ENCODE measurements at places on chromosomes 7 and 10. TPM values are rescaled to one million over a fixed set of nuclear protein-coding genes. Genes with fewer than 3 reads are reported as not detected.

GRCh38 chr7:87344446-87344845 lies 1.0 kb upstream of the CROT start:
- DNase-seq, result peak; percentile 15

GRCh38 chr7:35825974-35826373 lies 25.1 kb downstream of the SEPTIN7 start:
- DNase-seq, result no peak

DNA sequence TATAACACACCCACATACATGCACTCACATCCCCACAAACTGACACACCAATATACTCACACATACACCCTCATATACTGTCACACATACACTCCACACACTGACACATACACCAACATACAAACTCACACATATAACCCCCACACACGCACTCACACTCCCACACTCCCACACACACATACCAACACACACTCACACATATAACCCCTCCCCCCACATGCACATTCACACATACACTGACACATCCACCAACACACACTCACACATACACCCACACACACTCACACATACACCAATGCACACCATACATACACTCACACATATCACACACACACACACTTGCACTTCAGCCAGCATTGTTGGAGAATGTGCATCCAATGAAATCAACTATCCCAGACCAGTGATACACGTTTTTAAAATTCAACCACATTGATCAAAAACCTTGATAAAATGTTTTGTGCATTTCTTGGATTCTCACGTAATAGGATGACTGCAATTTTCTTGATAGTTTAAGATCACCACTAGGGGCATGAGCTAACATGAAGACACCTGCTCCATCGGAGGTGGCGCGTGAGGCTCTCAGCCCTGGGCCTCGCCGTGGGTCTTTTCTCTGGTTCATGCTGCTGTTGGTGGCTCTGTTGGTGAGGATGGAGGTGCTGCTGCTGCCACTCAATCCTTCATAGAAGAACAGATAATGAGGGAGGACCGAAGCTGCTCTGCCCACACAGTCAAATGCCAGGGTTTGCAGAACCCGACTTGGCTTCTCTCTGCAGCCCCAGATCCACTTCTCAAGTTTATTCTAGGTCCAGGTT lies 32.1 kb upstream of the CHST15 start:
- peak; percentile 5 for DNase-seq

- DNase-seq, result no peak
Measured at GRCh38 chr7:2409745-2410414, 6.5 kb downstream of the CHST12 start.

DNA sequence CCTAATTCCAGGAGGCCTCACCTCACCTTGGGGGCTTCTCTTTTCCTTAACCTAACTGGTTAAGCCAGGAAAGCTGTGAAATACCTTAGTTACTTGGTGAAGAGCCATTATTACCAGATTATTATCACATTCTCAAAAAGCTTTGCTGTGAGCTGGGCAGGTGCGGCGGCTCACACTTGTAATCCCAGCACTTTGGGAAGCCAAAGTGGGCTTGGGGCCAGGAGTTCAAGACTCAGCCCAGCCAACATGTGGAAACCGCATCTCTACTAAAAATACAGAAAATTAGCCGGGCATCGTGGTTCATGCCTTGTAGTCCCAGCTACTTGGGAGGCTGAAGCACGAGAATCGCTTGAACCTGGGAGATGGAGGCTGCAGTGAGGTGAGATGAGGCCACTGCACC lies 102.4 kb upstream of the KLF6 start:
- no peak for DNase-seq

GRCh38 chr10:22346096-22346661 lies 883 bp downstream of the SPAG6 start:
- DNase-seq, result no peak

GRCh38 chr10:71575934-71576801 lies 143.4 kb downstream of the C10orf105 start:
- DNase-seq, result no peak

DNA sequence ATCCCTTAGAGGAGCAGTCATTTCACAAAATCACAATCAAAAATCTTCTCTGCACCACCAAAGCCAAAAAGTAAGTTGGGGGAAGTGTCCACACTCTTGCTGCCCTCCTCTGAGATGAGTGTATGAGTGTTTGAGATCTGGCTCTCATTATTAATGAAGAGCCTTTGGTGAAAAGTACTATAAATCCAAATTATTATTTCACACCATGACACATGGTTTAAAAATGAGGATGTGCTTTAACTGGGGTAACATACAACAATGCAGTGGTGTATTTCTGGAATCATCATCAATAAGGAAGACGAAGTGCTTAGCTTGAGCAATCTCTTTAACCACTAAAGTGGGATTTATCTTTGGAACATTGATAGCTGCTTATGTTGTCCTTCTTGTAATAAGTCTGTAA lies 114.2 kb upstream of the ADAM12 start:
- DNase-seq, result no peak

DNA sequence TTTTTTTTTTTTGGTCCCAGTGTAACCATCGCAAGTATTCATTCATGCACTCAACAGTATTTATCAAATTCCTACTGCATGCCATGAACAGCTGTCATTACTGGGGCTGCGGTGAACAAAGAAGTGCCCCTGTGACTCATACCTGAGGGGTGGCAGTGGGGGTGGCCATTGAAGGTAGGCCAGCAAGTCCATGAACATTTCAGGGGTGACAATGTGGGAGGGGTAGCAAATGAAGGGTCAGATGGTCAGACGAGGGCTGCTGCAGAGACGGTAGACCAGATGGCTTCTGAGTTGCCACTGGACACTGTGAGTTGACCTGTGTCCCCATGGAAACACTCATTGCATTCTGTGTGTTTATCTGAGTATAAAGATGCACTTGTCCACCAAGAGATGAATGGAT lies 92.5 kb upstream of the PITRM1 start:
- DNase-seq, result no peak

GRCh38 chr10:124831116-124831515 lies 29.5 kb downstream of the ABRAXAS2 start:
- DNase-seq, result no peak

DNA sequence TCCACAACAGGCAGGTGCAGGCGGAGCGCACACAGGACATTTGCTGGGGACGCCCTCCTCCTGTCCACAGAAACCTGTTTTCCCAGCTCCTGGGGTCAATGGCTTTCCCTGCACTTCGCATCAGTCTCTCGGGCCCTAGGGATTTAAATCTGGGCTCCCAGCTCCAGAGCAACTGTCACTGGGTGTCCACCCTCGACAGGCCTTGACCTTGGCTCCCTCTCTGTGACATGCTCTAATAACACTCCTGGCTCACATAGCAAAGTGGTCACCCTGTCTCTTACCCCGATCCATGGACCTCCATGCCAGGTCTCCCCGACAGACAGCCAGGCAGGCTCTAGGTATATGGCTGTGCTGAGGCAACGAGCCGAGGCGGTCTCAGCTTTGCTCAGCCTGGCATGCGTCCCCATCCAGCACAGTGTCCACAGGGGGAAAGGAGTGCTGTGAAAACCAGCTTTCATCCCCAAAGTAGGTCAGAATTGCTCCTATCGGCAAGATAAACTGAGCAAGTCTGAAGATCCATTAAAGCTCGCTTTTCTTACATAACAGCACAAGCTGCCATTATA lies 195.6 kb downstream of the TNS3 start:
- DNase-seq, result no peak

GRCh38 chr10:73911553-73912004 lies 647 bp downstream of the PLAU start:
- no peak for DNase-seq

- DNase-seq, result no peak
Measured at GRCh38 chr7:15862781-15863165, 176.3 kb upstream of the MEOX2 start.

- no peak for DNase-seq
Measured at GRCh38 chr7:27138985-27139333, 4.5 kb downstream of the HOXA5 start.

- DNase-seq, result peak; percentile 29
Measured at GRCh38 chr10:133274751-133275683, 1.7 kb downstream of the ADAM8 start.

GRCh38 chr10:95487994-95488393 lies 73.2 kb downstream of the SORBS1 start:
- no peak for DNase-seq

DNA sequence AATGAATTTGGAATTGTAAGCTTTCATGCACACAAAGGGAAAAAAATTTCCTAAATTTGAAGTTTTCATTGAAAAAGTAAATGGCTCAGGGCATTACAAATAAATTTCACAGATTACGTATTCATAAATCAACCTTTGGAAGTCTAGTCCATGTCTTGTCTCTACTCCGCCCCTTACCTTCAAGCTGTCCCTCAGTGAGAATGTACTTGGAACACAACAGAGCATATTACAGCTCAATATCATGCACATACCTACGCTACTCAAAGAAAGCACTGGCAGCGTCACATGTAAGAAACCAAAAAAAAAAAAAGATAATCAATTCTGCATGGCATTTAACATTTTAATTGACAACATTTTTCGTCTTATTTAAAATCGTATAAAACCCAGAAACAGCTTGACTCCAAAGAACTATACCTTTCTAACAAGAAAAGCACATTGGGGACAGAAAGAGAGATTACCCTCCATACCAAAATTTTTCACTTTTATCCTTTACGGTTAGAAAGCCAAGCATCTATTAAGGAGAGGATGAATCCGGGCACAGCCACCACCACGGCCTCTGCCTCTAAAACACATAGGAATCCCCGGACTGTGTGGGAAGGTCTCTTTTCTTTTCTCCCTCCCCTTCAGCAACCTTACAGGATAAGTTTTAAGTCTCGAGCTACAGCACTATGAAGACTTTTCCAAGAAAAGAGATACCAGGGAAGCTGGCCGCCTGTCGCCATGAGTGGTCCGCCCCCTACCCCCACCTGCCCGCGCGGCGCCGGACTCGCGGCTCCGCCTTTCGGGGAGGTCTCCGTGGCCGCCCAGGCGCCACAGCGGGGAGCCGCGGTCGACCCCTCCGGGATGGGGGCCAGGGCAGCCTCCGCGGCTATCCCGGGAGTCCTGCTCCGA lies 1.1 kb downstream of the JMJD1C start:
- peak; percentile 58 for DNase-seq

- peak; percentile 52 for DNase-seq
Measured at GRCh38 chr10:78852466-78853240, 216.1 kb upstream of the ZMIZ1 start.

GRCh38 chr7:31890198-31890597 lies 180.0 kb downstream of the PDE1C start:
- no peak for DNase-seq

DNA sequence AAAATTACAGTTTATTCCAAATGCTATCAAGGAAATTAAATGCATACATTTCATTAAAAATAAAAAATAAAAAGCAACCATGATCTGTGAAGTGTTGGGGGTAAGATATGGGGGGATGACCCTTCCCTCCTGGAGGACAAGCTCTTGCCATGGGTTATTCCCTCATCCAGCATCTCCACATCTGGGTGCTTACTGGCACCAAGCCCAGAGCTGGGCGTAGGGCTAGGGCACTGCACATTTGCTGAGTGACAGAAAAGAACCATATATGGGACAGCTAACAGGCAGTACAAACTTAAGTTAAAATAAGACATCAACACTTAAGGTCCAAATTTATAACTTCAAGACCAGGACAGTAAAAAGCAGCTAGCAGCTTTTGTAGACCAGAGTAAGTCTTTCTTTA lies 10.2 kb downstream of the CCDC6 start:
- DNase-seq, result no peak

DNA sequence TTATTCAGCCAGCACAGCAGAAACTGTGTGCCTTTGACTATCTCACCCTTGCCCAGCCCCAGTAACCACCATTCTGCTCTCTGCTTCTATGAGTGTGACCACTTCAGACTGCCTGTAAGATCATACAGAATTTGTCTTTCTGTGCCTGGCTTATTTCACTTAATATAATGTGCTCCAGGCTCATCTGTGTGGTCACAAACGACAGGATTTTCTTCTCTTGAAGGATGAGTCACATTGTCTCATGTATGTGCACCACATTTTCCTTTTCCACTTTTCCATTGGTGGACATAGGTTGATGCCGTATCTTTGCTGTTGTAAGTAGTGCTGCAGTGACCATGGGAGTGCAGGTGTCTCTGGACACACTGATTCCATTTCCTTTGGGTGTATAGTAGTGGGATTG lies 122.5 kb upstream of the LANCL2 start:
- no peak for DNase-seq

- no peak for DNase-seq
Measured at GRCh38 chr10:111432588-111432987, 355.8 kb downstream of the ADRA2A start.

DNA sequence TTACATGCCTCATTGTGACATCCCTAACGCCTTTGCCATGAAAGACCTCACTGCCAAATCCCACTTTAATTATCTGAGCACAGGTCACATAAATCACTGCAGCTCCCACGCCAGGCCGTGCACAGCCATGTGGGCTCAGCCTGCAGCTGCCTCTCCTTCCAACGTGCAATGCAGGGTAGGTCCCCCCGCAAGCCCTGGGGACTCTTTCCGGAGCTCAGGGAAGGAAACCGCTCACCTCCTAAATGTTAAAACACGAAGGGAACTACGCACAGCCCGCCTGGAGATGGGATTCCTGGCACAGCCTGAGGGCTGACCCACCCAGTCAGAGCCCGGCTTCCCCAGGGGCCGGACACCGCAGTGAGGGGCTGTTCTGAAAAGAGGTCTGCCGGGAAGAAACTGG lies 128.0 kb downstream of the MAD1L1 start:
- no peak for DNase-seq

GRCh38 chr7:23001610-23002009 lies 12.3 kb downstream of the HYCC1 start:
- no peak for DNase-seq

DNA sequence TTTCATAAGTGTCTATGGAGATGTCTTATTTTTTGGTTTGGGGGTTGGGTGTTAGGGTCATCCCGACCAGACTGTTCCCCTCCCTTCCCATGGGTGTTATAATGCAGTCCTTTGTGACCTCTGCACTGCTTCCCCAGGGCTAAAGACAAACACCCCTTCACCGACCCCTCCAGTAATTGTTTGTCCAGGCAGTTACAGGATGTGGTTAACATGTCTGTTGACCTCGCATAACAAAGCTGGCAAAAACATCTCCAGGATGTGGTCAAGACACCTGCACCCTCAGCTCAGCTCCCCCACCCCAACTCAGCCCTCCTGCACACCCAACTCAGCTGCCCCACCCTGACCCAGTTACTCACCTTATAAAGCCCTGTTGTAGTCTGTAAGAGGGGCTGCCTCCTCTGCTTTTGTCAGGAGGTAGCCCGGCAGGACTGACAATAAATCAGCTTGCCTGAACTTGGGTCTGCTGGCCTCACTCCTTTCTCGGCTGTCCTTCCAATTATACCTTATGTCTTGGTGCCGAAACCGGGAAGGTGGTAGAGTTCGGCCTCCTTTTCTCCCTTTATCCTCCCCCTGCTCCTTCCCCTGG lies 102.2 kb downstream of the ZNF92 start:
- peak; percentile 13 for DNase-seq

The IQUB gene
- not detected for polyA plus RNA-seq

The GNAT3 gene
- polyA plus RNA-seq, result 0.49 TPM

The AGMO gene
- 17.3 TPM for polyA plus RNA-seq

The TRIM24 gene
- polyA plus RNA-seq, result 13.5 TPM

The PLEKHS1 gene
- polyA plus RNA-seq, result 39.2 TPM

The RBP3 gene
- 0.01 TPM for polyA plus RNA-seq

The PRLHR gene
- 0.03 TPM for polyA plus RNA-seq

The FEZF1 gene
- not detected for polyA plus RNA-seq

The AKR1B1 gene
- 57.6 TPM for polyA plus RNA-seq

The OPN4 gene
- polyA plus RNA-seq, result not detected

The PHTF2 gene
- 1.8 TPM for polyA plus RNA-seq

The SMARCD3 gene
- polyA plus RNA-seq, result 9.6 TPM

The IDI2 gene
- not detected for polyA plus RNA-seq
